ENCODE measurements at places on chromosomes 16 and 17. TPM values are rescaled to one million over a fixed set of nuclear protein-coding genes. Genes with fewer than 3 reads are reported as not detected.

GRCh38 chr17:49851387-49852291 lies 3.8 kb upstream of the TAC4 start:
- peak overlapping the region; percentile 52 for H3K27ac ChIP-seq
- H3K27me3 ChIP-seq, result no peaks in the 10 kb centered on the region
- H3K4me1 ChIP-seq, result peaks cover 5% of the 10 kb centered on the region
- H3K36me3 ChIP-seq, result no peaks in the 10 kb centered on the region
- DNase-seq, result peak; percentile 40
- H3K4me3 ChIP-seq, result peak overlapping the region; percentile 75

GRCh38 chr17:75844530-75845057 lies 390 bp upstream of the UNC13D start:
- H3K4me3 ChIP-seq, result peak overlapping the region; percentile 46
- H3K27me3 ChIP-seq, result no peaks in the 10 kb centered on the region
- peaks cover 45% of the 10 kb centered on the region for H3K4me1 ChIP-seq
- H3K27ac ChIP-seq, result peak overlapping the region; percentile 94

- no peaks in the 10 kb centered on the region for H3K36me3 ChIP-seq
- peaks cover 8% of the 10 kb centered on the region for H3K27me3 ChIP-seq
- no peak overlapping the region for H3K27ac ChIP-seq
- no peaks in the 10 kb centered on the region for H3K4me1 ChIP-seq
- DNase-seq, result no peak
Observed at GRCh38 chr16:51924744-51925143, 622.2 kb downstream of the TOX3 start.

DNA sequence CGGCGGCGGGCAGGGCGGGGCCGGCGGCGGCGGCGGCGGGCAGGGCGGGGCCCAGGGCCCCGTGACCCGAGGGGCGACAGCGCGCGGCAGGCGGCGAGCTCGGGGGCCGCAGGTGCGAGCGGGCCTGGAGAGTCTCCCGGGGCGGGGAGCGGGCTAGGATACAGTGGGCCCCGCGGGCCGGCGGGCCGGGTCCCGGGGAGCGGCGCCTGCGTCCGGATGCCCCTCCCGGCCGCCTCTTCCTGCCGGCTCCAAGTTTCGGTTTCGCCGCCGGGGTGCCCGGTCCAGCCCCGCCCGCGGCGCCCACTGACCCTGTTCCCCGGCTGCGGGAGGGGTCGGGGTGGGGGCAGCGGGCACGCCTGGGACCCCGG lies at the start of gene RNF213:
RNF213 (plus strand) TSS at position 62 of the 368 bp plus-strand sequence. CDS start 2,830 bp downstream, outside the sequence.
- DNase-seq, result no peak
- no peaks in the 10 kb centered on the region for H3K36me3 ChIP-seq
- peak within 1 kb of the TSS; percentile 98 for H3K4me3 ChIP-seq

GRCh38 chr17:69651921-69652320 lies 237.4 kb downstream of the MAP2K6 start:
- H3K4me1 ChIP-seq, result no peaks in the 10 kb centered on the region
- H3K27ac ChIP-seq, result no peak overlapping the region
- no peaks in the 10 kb centered on the region for H3K27me3 ChIP-seq
- no peaks in the 10 kb centered on the region for H3K36me3 ChIP-seq
- DNase-seq, result no peak

DNA sequence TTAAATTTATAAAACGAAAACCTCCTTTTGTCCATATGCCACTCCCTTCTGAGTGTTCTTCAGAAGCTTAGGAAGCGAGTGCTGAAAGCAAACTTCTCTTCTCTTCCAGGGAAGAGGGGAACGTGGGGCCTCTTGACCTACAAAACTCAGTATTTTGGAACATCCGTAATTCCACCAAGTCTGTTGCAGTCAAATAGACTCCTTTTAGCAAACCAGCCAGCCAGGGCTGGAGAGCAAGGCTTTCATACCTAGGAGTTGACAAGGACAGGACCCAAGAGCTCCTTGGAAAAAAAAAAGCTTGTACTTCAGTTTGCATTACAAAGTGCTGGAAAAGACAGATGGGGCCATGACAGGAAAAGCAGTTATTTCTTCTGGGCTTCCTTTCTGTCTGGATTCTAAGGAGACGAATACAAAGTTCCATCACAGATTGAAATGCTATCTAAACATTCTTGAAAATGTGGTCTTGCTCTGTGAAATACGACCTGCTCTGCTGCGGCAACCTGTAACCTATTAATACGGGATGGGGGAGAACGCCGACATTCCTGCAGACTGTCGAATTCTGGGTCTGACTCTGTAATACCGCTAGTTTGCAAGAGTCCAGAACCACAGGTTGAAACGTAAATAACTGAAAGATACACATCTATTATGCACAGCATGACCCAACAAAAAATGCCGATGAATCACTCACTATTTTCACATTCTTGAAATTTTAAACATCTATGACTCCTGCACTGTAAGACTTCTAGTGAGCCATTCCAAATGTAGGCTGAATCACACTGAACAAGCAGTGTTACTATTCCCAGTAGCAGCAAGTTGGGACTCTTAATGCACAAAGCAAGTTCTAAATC lies 20.6 kb downstream of the VPS53 start:
- H3K27ac ChIP-seq, result no peak overlapping the region
- H3K4me3 ChIP-seq, result no peak overlapping the region
- peaks cover 10% of the 10 kb centered on the region for H3K36me3 ChIP-seq
- no peaks in the 10 kb centered on the region for H3K4me1 ChIP-seq

- H3K27me3 ChIP-seq, result no peaks in the 10 kb centered on the region
- H3K36me3 ChIP-seq, result no peaks in the 10 kb centered on the region
- no peaks in the 10 kb centered on the region for H3K4me1 ChIP-seq
- no peak overlapping the region for H3K27ac ChIP-seq
- no peak for DNase-seq
Observed at GRCh38 chr16:22942811-22943210, 128.8 kb downstream of the HS3ST2 start.

DNA sequence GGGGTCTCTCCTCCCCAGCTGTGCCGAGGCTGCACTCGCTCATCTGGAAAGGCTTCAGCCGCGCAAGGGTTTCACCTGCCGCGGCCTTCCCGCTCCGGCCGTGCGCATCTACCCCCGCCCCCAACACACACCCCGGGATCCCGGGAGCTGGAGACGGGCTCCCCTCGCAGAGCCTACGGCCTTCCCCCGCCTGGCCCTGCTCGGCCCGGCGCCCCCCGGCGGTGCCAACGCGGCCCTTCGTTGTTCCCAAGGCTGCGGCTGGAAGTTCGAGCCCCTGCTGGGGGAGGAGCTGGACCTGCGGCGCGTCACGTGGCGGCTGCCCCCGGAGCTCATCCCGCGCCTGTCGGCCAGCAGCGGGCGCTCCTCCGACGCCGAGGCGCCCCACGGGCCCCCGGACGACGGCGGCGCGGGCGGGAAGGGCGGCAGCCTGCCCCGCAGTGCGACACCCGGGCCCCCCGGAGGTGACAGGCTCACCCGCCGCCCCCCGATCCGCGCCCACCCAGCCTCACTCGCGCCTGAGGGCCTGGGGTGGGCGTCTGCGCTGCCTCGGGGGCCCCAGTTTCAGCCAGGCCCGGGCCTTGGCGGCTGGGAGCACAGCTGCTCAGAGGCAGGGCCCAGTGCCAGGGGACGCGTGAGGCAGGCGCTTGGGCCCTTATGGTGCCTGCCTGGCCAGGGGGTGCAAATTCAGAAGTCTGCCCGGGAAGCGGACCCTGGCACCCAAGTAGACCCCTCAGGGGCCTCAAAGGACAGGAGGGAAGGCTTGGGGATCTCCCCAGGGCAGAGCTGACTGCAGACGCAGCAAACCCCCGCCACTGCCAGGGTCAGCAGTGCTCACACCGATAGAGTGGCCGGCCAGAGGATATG lies 11.2 kb downstream of the GALK1 start:
- H3K27me3 ChIP-seq, result no peaks in the 10 kb centered on the region
- H3K27ac ChIP-seq, result peak overlapping the region; percentile 25
- peaks cover 5% of the 10 kb centered on the region for H3K36me3 ChIP-seq

DNA sequence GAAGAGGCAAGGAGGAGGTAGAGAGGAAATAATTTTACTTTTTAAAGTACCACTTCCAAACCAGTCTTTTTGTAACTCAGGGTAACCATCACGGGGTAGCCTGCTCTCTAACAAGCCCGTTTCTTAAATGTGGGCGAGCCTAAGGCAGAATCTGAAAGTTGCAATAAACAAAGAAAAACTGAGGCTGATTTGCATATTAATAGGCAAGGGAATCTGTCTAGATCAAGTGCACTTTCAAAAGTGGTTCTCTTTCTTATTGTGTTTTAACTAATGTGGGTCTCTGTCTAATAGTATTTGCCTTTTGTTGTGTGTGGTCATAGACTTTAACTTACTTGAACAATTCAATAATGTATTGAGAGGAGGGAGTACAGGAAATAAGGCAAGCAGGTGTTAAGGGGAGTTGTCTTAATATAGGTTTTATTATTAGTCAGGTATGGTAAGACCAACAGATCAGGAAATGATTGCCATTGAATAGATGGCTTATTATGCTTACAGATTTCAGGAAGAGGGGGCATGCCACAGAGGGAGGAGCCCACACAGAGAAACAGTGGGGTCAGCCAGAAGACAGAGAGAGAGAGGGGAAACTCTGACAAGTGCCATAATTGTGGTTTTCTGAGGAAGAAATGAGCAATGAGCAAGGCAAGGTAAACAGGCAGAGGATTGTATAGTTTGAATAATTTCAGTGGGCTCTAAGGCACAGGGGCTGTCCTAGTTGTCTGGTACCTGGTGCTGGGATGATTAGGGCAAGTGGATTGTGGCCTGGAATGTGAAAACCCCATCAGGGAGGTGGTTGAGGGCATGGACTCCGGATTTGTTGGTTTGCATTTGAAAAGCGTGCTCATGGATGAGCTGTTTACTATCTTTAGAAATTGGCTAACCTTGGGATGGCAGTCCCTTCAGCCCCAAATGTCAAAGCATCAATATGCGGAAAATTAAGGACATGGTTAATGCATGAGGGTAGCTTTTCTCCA lies 237.2 kb downstream of the TOX3 start:
- no peak for DNase-seq
- H3K27ac ChIP-seq, result no peak overlapping the region
- H3K27me3 ChIP-seq, result no peaks in the 10 kb centered on the region
- H3K4me1 ChIP-seq, result no peaks in the 10 kb centered on the region

DNA sequence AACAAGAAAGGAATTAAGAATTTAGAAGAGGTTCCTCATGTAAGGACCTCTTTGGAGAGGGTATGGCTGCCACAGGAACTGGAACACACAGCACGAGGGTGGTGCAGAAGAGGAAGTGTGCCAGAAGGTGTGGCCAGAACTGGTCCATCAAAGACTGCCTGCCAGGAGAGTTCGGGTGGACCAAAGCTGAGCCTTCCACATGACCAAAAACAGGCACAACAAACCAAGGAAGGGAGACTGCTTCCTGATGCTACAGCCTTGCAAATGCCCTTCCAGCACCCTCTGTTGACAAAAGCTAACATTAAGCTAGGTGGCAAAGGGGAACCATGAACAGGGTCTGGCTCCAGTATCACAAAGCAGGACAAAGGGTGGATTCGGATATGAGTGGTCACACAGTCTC lies 125.8 kb upstream of the TMEM97 start:
- no peaks in the 10 kb centered on the region for H3K36me3 ChIP-seq
- H3K4me3 ChIP-seq, result no peak overlapping the region
- no peak overlapping the region for H3K27ac ChIP-seq

GRCh38 chr16:82459580-82460256 lies 167.1 kb upstream of the CDH13 start:
- no peaks in the 10 kb centered on the region for H3K36me3 ChIP-seq
- no peak overlapping the region for H3K27ac ChIP-seq
- no peak for DNase-seq
- H3K27me3 ChIP-seq, result no peaks in the 10 kb centered on the region

- no peaks in the 10 kb centered on the region for H3K36me3 ChIP-seq
- peak overlapping the region; percentile 46 for H3K4me3 ChIP-seq
- H3K27ac ChIP-seq, result peak overlapping the region; percentile 92
Observed at GRCh38 chr17:40485851-40486521, 15.4 kb downstream of the TNS4 start.

- H3K4me1 ChIP-seq, result no peaks in the 10 kb centered on the region
- DNase-seq, result no peak
- H3K36me3 ChIP-seq, result no peaks in the 10 kb centered on the region
- H3K27me3 ChIP-seq, result no peaks in the 10 kb centered on the region
Observed at GRCh38 chr16:9113707-9114106, 22.3 kb downstream of the HAPSTR1 start.

GRCh38 chr17:63113167-63113566 lies 147.1 kb downstream of the TANC2 start:
- no peaks in the 10 kb centered on the region for H3K27me3 ChIP-seq
- H3K36me3 ChIP-seq, result no peaks in the 10 kb centered on the region
- H3K4me1 ChIP-seq, result no peaks in the 10 kb centered on the region
- H3K27ac ChIP-seq, result no peak overlapping the region

DNA sequence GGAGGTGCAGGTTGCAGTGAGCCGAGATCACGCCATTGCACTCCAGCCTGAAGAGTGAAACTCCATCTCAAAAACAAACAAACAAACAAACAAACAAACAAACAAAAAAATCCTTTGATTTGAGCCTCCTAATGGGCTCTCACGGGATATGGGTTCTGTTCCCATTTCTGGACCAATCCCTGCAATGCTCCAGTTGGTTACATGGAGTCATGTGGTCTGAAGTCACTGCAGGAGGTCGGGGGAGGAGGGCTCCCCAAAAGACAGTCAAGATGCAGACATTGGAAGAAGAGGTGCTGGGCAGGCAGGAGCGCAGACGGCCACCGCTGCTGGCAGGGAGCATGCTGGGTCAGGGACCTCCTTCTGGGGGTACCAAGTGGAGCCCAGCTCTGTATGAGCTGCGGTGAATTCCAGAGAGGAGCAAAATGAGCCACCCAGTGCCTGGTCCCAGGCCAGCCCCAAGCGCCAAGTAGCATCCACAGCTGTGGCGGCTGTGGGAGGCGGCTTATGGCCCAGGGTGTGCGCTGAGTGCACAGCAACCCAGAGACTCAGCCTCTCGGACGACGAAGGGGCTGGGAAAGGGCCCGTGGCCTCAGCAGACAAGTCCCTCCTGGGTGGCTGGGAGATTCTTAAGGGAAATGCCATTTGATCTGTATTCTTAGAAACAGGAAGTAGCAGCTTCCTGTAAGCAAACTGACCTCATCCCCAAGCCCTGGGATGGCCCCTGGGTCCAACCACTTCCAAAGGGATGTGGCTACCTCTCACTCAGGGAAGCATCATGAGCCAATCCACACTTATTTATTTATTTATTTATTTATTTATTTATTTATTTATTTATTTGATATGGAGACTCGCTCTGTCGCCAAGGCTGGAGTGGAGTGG lies 19.6 kb upstream of the ATP2A3 start:
- no peaks in the 10 kb centered on the region for H3K27me3 ChIP-seq
- no peak overlapping the region for H3K4me3 ChIP-seq
- no peak overlapping the region for H3K27ac ChIP-seq
- no peaks in the 10 kb centered on the region for H3K36me3 ChIP-seq
- DNase-seq, result no peak

DNA sequence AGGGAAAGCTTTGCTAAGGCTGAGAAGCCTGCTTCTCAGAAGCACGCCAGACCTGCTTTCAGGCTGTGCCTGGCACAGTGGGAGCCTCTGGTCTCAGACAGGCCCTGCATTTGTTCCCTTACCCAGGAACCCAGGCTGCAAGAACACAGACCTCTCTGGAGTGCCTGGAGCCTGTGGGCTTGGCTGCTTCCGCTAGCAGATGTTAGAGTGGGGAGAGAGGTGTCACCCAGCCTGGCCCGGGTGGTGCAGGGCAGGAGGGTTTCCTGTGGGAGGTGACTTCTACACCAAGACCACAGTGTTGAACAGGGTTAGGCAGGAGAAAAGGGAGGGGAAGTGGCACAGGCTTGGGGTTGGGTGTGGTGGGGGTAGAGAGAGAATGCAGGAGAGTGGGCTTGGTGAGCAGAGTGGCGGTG lies 35.8 kb upstream of the ADGRG1 start:
- DNase-seq, result no peak
- H3K36me3 ChIP-seq, result no peaks in the 10 kb centered on the region
- no peaks in the 10 kb centered on the region for H3K27me3 ChIP-seq
- H3K4me1 ChIP-seq, result no peaks in the 10 kb centered on the region
- H3K27ac ChIP-seq, result no peak overlapping the region

Gene PLK1
- 1.3 TPM for total RNA-seq

Gene USP6
- 0.44 TPM for total RNA-seq

Gene CBFA2T3
- 0.64 TPM for total RNA-seq

Gene ALDH3A1
- total RNA-seq, result 1.1 TPM

Gene CD300LG
- total RNA-seq, result 51.0 TPM

Gene CCL17
- not detected for total RNA-seq

Gene FOXL1
- 0.16 TPM for total RNA-seq

Gene SLC47A1
- 22.1 TPM for total RNA-seq

All from breast epithelium (tissue), 4 donors.